Upper lobe of right lung (tissue), 1 donor: ENCODE measurements at places on chromosomes 2 and 18. TPM values are rescaled to one million over a fixed set of nuclear protein-coding genes. Genes with fewer than 3 reads are reported as not detected.

The ANO7 gene
- total RNA-seq, result 2.1 TPM

- no peak for DNase-seq
Observed at GRCh38 chr18:8952769-8953760, 149.4 kb upstream of the NDUFV2 start.

The ZNF236 gene
- total RNA-seq, result 14.9 TPM

DNA sequence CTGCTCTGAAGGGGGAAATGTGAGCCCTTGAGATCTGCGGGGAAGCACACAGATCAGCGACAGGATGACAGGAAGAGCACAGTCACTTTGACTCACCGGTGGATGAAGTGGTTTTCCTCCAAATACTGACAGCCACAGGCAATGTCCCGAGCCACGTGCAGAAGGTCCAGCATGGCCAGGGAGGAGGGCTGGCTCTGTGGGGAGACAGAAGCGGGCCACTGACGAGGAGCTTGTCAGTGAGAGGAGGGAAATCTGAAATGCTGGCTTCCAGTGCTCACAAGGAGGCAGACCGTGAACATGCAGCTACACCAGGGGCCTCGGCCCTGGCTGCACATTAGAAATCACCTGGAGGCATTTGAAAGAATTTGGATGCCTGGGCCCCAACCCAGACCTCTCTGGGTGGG lies 98.7 kb downstream of the CLIP4 start:
- DNase-seq, result no peak

GRCh38 chr2:197416268-197416667 lies 18.6 kb downstream of the SF3B1 start:
- DNase-seq, result no peak

GRCh38 chr2:190841707-190842505 lies 38.7 kb upstream of the GLS start:
- no peak for DNase-seq

- no peak for DNase-seq
Observed at GRCh38 chr2:60794271-60794863, 38.3 kb downstream of the PAPOLG start.

The TNFAIP6 gene
- 3.0 TPM for total RNA-seq

DNA sequence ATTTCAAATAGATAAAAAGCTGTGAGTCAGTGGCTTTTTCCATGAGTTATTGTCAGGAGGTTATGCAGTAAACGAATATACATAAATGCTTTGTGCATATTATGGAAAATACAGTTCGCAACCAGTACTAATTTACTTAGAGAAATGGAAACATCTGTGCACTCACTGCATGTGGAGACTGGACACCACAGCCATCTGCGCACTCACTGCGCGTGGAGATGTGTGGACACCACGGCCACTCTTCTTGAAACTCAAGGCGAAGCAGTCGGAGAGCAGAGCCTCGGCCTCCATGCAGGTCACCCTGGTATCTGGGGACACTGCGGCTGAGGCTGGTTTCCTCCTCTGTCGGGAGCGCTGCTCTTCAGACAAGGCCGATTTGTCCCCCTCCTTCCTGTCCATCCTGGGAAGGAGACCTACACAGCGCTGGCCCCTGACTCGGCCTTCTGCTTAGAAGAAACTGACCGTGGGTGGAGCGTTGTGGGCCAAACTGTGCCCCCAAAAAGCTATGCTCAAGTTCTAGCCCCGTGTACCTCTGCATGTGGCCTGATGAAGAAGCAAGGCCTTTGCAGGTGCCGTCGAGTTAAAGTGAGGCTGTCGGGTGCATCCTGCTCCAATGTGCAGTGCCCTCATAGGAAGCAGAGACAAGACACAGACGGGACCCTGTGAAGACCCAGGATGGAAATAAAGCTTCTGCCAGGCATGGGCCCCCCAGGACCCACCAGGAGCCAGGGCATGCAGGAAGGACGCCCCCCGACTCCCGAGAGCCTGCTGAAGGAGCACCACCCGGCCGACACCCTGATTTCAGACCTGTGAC lies 88.0 kb downstream of the TPO start:
- peak; percentile 57 for DNase-seq

DNA sequence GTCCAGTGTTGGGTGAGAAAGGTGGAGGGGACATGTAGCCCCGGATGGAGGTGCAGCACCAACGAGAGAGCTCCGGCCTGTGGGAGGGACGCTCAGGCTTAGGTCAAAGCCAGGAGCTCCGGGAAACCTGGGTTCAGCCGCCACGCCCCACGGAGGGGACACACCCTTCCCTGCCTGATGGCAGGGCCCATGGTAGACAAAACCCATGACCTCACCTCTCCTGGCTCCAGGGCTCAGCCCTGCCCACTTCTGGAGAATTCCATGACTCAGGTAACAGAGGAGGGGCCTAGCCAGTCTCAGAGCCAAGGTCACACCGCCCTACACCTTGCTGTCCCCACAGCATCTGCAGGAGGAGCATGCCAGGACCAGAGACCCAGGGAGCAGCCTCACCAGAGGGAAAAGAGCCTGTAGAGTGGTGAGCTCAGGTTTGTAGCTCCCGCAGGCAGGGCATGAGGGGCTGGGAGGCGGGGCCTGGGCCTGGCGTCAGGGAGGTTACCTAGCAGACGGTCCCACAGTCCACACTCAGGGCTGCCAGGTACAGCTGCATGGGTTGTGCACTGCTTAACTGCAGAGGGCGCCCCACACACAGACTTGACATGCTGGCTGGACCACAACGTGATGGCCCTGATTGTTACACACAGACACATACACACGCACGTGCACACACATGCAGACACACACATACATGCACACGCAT lies 70.8 kb upstream of the SMAD7 start:
- peak; percentile 90 for DNase-seq

The NT5DC4 gene
- total RNA-seq, result not detected

DNA sequence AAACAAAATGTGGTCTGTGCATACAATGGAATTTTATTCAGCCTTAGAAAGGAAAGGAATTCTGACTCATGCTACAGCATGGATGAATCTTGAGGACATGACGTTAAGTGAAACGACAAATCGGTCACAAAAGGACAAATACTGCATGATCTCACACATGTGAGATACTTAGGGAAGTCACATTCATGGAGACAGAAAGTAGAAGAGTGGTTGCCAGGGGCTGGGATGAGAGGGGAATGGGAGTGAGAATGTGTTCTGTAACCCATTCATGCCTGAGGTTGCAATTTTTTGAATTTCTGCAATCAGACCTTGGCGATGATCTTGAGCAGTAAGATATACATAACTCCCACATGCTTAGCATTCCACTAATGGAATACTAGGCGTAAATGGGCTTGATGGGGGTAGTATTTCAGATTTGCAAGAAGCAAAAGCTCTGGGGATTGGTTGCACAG lies 22.0 kb downstream of the FHL2 start:
- no peak for DNase-seq

DNA sequence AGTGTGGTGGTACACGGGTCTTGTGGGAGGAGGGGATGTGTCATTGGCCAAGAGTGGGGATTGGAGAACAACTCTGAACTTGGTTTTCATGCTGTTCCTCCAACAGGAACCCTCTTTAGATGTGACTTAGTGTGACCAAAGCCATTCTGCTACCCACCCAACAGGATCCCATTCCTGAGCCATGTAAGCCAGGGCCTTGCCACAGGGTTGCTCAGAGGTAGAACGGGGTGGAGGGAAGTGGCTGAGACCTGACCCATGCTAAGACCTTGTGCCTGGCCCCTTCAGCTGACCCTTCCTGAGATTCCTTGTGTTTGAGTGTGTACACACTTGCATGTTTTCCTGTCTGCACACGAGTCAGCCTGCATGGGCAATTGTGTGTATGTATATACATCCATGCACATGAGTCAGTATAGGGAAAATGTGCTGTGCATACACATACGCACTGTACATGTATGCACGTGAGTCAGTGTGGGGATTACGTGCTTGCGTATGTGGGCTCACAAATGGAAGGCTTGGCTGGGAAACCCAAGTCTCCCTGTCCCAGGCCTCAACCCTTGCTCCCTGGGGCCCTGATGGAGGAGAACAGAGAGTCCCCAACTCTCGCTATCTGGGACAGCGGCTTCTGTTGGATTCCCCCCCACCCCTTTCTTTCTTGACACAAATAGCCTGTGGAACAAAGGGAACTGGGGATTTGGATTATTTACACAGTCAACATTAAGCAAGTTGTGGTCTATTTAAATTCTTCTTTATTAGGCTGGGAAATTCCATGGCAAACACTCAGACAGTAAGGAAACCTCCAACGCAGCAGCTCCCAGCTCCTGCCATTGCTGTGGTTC lies 339.8 kb downstream of the DYSF start:
- DNase-seq, result peak; percentile 13

The C1QL2 gene
- total RNA-seq, result not detected

GRCh38 chr2:62435720-62436119 lies 70.3 kb downstream of the TMEM17 start:
- no peak for DNase-seq

- no peak for DNase-seq
Observed at GRCh38 chr18:49226243-49227000, 234.0 kb downstream of the DYM start.

GRCh38 chr2:33476131-33476792 lies at the start of gene RASGRP3:
Gene RASGRP3, plus strand, starts transcription at chr2:33476649. Its CDS starts 38,488 bp downstream, at chr2:33515137.
- peak; percentile 81 for DNase-seq

- no peak for DNase-seq
Observed at GRCh38 chr2:129827311-129828090, 152.0 kb upstream of the RAB6C start.

- no peak for DNase-seq
Observed at GRCh38 chr2:45011121-45011520, 1.9 kb upstream of the SIX2 start.

DNA sequence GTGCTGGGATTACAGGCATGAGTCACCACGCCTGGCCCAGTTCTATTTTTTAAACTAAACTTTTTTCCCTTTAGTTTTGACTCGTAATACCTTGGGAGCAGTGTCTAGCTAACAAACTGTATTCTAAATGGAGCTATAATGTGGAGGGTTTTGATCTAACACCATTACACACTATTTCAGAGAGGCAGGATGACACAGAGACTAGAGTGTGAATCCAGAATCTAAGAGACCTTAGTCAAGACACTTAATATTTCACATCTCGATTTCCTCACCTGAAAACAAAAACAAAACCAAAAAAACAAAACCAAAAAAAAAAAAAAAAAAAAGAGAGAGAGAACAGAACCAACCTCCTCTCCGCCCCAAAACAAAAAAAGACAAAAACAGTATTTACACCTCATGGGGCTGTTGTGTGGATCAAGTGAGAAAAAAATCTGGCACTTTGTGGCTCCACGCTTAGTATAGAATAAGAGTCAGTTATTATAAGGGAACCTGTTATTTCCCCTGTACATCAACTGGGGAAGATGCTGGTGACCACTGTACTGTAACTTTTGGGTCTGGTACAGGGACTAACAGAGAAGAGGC lies 31.3 kb downstream of the DARS1 start:
- no peak for DNase-seq
